GM12864 (cell line): ENCODE measurements at places on chromosomes 11 and 22.
A peak's percentile ranks its signal among the peaks of the same experiment; 100 is the strongest.

DNA sequence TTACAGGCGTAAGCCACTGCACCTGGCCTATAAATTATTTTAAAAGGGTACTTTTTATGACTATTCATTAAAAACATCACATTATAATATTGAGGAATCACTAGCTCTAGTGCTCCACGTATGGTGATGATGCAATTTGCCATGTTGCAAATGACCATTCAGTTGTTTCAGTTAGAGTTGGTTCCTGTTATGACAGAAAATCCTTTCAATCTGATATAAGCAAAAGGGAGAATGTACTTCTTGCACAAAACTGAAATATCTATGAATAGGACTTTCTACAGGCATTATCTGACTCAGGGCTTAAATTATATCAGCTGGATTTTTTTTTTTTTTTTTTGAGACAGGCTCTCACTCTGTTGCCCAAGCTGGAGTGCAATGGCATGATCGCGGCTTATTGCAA lies 45.6 kb upstream of the RRM1 start:
- DNase-seq, result no peak

- no peak for DNase-seq
Observed at GRCh38 chr11:28701760-28702449, 593.7 kb downstream of the METTL15 start.

DNA sequence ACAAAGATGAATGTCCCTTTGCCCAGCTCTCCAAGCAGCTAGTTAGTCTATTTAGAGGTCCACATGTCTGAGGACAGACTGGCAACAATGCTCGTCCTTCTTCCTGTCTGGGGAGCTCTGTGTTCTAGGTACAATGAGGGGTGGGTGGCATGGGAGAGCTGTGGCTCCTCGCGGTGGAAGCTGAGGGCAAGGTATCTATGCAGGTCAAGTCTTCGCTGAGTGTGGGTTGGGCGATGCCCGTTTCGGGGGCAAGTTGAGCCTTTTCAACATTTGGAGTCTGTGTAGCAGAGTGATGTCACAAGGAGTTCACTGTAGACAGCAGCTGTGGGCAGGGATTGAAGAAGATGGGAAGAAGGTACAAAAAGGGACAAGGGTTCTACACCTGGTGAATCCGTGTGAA lies 163.2 kb downstream of the FEZ1 start:
- no peak for DNase-seq

DNA sequence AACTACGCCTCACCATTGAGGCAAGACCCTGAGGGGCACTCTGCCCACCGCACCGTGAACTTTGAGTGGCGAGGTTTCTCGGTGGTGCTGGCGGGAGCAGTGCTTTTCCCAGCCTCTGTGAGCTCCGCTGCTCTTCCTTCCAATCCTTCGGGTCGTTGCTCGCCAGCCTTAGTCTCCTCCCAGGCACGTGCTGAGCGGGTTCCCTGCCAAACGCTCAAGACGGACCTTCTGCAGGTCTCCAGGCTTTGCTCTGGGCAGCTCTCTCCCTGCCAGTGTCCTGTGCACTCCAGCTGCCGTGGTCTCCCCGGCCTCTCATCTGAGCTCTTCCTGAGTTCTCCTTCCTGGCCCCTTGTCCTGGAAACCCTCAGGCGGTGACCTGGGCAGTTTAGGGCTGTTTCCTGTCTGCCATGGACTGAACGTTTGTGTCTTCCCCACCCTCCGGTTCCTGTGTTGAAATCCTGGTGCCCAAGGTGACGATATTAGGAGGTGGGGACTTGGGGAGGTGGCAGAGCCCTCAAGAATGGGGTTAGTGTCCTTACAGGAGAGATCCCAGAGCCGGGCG lies 11.2 kb upstream of the MUC6 start:
- DNase-seq, result no peak

- DNase-seq, result peak; percentile 19
Observed at GRCh38 chr22:46613606-46614021, 6.6 kb upstream of the GRAMD4 start.
